GM13976 (cell line): ENCODE measurements at places on chromosomes 1 and 21.

DNA sequence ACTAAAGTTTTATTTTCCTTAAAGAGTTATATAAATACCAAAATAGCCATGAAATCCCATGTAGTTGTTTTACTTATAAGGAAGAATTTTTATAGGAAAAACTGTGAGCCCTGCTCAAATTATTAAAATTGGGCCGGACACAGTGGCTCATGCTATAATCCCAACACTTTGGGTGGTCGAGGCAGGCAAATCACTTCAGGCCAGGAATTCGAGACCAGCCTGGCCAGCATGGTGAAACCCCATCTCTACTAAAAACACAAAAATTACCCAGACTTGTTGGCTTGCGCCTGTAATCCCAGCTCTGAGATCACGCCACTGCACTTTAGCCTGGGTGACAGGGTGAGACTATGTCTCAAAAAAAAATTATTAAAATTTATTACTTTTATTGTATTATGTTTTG lies 149.3 kb downstream of the MRPL39 start:
- DNase-seq: no peak

DNA sequence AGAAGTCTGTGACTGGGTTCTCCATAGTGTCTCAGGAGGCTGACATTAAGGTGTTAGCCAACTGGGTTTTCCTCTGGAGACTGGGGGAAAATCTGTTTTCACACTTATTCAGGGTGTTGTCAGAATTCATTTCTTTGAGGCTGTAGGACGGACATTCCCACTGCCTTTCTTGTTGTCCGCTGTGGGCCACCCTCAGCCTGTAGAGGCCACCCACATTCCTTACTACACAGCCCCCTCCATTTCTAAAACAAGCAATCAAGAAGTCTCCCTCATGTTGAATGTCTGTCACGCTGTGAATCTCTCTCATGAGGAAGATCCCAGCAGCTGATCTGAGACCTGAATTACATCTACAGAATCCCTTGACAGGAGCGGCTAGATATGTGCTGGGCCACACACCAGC lies 295.5 kb upstream of the RUNX1 start:
- no peak for DNase-seq

DNA sequence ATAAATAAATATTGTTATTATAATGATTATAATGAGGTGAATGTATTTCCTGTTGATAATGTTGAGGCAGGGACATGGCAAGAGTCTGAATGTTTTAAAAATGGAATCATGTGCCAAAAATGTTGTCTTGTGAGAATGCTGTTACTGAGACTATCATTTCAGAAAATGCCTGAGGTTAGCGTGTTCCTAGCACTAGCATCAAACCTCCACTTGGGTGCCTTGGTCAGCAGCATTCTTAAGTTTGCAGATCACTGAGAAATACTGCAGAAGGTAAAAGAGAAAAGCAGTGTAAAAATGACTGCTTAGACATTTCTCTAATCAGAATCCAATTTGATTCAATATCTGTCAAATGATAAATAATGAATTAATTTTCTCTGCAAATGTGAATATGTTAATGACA lies 50.8 kb downstream of the OLFM3 start:
- DNase-seq: no peak

DNA sequence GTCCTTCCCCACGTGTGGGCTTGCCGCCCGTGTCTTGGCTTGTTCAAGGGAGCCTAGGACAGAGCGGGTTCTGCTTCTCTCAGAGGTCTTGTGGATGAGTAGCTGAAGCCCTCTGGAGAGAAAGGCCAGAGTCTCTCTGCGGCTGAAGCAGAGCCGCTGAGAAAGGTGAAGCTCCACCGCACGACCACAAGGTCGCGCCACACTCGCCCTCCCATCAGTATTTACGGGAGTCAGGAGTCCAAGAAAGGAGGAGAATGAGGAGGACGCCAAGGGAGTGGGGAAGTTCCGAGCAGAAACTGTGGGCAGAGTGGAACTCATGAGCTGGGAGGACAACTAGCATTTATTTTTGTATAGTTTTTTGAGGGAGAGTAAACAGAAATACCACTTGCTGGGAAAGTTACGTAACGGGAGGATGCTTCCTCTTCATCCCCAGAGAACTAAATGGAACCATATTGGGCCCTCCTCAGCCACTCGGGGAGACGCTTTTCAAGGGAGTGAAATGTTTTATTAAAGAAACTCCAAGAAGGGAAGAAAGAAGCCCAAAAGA lies 51.6 kb upstream of the HAO2 start:
- DNase-seq: no peak

DNA sequence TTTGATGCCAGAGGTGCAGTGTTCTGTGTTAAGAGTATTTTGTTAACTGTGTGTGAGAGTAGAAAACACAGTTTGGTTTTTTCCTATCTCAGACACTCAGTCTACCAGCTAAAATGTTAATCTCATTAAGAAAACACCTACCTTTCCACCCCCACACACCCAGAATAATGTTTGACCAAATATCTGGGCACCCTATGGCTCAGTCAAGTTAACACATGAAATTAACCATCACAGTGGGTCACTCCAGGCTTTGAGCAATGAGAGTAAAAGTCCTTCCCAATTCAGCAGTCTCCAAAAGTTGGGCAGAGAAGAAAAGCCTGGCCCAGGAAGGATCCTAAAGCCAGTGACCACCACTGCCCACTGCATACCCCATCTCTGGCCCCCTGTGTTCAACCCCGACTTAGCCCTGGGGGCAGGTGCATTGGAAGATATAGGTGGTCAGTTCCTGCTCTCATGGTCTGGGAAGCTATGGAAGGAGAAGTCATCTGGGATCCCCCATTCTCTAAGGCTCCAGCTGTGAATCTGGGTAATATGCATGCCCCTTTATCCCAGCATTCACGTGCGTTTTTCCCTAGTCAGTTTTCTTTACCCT lies 50.2 kb upstream of the CSF3R start:
- no peak for DNase-seq

DNA sequence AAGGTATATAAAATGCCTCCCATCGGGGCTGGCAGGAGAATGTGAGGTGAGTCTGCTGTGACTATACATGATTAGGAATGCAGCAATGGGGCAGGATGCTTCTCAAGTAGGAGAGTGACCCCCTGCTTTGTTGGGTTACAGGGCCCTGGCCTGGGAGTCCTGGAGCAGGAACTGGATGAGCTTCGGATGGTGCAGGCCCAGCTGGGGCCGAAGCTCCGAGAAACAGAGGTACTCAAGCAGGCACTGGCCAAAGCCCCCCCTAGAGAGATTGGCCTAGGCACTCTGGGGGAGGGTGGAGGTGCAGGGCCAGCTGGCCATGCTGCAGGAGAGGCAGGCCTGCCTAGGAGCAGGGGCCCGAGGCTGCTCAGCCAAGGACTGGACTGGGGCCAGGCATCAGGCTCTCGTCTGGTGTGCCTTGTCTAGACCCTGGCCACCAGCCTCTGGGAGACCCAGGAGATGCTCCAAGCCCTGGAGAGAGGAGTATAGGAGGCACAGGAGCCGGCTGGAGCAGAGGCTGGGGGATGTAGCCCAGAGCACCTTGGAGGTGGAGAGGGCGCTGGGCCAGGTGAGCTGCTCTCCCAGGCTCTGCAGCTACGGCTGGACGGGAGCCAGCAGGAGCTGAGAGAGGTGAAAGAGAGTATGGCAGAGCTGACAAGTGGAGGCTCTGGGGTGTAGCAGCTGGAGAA lies 32.8 kb upstream of the PKP1 start:
- peak; percentile 8 for DNase-seq

DNA sequence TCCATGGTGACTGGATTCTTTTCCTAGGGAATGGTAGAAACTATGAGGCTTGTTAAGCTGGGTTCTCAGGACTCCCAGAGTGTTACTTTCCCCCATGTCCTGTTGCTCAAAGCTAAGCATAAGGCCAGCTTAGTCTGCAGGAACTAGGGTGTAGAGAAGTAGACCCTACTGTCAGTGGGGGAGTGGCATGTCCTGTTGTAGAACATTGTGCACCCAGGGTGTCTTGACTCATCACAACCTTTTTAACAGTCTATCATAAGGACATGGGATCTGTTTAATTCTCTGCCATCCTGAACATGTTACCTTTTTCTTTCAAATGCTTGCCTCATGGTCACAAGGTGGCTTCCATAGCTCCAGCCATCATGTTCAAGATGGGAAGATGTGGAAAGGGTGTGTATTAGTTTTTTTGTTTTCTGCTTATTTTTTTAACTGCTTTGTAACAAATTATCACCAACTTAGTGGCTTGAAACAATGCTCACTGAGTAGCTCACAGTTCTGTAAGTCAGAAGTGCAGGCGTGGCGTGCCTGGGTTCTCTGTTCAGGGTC lies 17.4 kb downstream of the OBSCN start:
- no peak for DNase-seq

DNA sequence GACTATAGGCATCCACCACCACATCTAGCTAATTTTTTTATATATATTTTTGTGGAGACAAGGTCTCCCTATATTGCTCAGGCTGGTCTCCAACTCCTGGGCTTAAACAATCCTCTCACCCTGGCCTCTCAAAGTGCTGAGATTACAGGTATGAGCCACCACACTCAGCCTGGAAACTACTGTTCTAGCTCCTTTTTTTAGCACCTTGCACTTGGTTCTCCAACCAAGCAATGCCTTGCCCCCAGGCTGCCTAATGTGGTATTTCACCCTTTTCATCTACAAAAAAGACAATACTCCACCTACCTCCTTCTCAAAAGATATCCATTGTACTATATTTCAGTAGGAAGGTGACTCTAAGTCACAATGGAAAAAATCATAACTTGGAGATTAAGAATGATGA lies 6.7 kb downstream of the ARNT start:
- DNase-seq: no peak

DNA sequence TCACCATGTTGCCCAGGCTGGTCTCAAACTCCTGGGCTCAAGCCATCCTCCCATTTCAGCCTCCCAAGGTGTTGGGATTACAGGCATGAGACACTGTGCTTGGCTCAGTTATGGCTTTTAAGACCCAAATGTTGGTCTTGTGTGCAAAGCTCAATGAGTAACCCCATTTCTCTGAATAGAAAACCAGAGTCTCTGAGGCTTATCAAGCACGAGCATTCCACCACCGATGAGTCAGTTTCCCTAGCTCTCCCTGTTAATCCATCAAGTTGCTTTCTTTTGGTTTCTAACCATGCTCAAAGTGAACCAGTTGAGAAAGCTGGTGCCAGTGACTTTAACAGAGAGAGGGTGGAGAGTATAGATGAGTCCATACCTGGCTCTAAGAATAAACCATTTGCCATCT lies 350.9 kb upstream of the ADGRL2 start:
- DNase-seq: no peak

- DNase-seq: no peak
Measured at GRCh38 chr1:175804561-175804960, 61.2 kb upstream of the TNR start.

DNA sequence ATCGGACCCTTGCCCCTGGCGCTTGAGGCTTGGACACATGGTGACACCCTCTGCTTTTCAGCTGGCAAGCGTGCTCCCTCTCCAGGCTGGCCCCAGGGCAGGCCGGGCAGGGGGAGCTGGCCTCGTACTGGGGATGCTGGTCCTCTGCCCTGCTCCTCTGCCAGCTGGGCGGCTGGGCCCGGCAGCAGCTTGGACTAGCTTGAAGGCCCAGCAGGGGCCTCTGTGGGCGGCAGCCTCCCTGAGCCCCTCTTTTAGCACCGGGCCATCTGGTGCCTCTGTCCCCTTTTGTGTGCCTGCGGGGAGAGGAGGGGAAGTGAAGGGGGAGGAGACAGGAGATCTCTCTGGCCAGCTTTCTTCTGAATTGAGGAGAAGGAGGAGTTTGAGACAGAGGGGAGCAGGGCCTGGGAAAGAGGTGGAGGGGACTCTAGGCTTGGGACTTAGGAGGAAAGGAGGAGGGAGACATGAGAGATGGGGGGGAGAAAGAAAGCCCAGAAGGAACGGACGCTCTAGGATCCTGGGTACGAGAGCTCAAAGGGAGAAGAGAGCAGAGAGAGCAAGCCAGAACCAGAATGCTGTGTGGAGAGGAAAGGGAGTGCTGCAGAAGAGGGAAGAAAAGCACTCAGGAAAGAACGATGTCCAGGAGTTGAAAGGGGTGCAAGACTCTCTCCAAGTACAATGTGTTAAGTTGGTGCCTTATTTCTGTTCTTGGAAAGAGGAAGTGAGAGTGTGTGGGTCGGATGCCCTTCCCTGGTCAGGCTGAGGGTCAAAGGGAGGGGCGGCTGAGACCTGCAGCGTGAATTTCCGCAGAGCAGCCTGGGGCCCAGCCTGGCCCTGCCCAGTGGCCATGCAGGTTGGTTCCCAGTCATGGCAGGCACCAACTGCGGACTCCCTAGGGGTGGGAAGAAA lies 40.3 kb downstream of the IER5 start:
- DNase-seq: peak; percentile 73

- DNase-seq: no peak
Measured at GRCh38 chr1:61400997-61401396, 318.6 kb downstream of the NFIA start.

GRCh38 chr1:36086529-36087232 lies 2.0 kb upstream of the ADPRS start:
- DNase-seq: no peak

DNA sequence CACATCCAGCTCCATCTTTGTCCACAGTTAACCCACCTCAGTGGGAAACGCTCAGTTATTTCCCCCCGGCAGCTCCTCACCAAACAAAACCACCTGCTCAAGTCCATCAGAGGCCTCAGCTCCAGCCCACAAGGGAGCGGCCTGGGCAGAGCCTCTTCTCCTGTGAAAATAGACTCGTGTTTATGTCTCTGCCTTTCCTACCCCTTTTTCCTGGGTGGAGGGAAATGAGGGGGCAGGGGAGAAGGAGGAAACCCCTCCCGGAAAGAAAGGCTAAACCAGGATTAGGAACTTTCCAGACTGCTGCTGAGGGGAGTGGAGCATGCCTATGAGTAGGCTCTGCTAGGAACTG lies 81.6 kb downstream of the PAX7 start:
- DNase-seq: no peak

GRCh38 chr1:212797681-212798080 lies 6.0 kb downstream of the TATDN3 start:
- DNase-seq: no peak

DNA sequence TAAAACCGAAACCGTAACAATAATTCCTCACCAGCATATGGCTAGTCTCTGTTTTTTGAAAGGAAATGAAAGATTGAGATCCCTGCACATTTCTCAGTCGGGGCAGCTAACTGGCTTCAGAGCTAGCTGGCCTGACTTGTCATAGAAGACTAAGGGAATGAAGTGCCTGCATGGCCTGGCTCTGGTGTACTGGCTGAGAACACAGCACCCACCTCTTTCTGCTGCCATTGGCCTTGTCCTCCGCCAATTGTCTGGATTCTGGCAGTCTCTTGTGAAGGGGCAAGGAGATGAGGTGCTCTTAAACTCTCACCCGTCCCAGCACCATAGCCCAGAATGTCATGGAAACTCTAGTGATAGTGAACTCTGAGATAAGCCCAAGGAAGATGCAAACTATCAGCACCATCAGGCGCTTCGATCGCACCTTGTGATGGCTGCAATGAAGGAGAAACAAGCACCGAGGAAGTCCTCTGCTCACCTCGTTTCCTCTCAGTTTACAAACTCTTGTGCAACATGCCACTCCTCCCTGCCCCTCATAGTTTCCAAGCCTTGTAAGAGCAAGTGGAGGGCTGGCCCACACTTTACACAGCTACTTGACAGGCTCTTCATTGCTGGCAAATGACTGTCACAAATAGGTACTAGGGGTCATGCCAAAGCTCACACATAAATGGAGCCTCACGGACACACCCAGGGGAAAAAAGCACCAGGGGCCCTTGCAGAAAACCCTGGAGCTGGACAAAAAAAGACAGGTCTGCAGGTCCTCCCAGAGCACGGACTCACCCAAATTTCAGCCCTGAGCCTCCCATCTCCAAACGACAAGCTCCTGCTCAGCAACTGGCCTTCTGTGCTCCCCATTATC lies 16.4 kb downstream of the INPP5B start:
- DNase-seq: peak; percentile 31

- no peak for DNase-seq
Measured at GRCh38 chr1:71986160-71986559, 296.2 kb downstream of the NEGR1 start.
